Brain pericyte (primary cell): ENCODE measurements at places on chromosomes 3 and 15.

GRCh38 chr3:120489421-120489820, 38.6 kb upstream of the FSTL1 start:
- no peak for DNase-seq

DNA sequence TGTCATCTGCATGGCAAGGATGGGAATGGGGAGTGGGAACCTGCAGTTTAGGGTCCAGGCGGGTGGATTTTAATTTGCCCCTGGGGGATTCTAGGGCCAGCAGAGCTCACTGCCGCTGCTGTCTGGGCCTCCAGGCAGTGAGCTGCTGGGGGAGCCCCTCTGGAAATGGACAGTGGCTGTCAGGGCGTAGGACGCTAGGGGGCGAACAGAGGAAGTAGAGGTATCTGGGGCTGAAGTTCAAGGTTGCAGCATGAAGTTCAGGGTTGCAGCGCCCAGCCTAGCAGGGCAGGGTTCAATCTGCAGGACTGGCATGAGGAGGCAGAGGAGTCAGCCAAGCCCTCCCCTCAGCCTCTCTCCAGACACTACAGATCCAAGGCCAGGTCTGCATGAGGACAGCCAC, 49.5 kb downstream of the APBA2 start:
- no peak for DNase-seq

GRCh38 chr3:40307176-40307575, 2.3 kb upstream of the EIF1B start:
- no peak for DNase-seq

GRCh38 chr3:151795276-151795675, 18.6 kb upstream of the AADAC start:
- no peak for DNase-seq

DNA sequence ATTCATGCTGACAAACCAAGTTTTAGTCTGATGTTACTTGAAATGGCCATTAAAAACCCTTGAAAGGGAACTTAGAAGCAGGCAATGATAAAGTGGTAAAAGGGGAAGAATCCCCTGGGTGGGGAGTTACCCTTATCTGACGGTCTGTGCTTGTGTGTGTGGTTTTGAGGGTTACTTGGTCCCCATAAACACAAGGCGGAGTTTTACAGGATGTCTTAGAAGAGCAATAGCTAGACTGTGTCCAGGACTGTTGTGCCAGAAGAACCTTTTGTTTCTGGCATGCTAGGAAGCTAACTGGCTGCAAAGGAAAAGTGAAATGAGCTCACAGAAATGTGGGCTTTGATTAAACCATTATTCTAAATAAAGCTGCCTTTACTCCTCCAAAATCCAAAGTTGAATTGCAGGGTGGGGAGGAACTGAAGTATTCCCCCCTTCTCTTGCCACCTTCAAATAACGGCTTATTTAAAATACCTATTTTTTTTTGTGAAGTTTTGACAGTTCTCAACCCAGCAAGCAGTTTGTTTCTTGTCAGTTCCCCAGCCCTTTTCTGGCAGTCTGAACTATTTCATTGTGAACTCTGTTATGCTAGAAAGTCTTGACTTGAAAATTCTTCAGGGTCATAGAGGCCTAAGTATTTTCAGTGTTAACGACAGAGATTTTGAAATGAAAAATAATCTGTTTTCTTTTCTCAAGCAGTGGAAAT, 443.5 kb downstream of the OTOL1 start:
- DNase-seq: no peak

DNA sequence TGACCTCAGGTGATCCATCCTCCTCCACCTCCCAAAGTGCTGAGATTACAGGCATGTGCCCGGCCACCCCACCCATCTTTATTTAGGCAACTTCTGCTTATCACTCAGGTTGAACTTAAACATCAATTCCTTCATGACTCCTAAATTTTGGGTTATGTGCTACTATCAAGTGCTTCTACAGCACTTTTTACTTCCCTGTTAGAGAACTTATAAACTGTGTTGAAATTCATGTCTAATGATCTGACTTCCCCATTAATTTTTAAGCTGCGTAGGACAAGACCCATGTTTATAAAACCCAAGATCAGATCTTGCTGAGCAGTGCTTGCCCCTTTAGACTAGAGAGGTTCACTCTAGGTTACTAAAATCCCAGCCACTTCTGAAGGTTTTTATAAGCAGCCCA, 266.2 kb upstream of the TPRG1 start:
- no peak for DNase-seq

GRCh38 chr3:66406831-66407610, 93.8 kb downstream of the LRIG1 start:
- DNase-seq: no peak

DNA sequence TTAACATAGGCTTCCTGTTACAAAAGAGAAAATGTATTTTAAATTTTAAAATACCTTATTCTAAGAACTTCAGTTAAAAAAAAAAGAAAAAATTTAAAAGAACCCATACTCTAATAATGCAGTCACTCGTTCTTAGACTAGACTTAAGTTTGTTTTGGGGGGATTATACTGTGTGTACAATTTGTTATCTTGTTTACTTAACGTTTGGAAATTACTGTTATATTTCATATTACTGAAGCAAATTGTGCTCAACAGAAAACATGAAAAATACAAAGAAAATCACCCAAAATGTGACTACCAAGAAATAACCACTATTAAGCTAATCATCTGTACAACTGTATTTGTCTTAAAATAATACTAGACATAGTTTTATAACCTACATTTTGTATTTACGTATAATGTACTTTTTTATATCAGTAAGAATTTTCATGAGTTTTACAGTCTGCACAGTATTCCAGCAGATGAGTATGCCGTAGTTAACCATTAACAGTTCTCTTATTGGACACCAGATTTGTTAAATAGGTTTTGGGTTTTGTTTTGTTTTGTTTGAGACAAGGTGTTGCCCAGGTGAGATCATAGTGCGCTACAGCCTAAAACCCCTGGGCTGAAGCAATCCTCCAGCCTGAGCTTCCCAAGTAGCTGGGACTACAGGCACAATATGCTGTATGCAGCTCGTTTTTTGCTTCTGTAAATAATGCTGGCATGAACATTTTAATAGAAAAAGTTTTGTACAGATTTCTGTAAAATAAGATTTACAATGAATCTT, 88.8 kb upstream of the CHD2 start:
- no peak for DNase-seq

DNA sequence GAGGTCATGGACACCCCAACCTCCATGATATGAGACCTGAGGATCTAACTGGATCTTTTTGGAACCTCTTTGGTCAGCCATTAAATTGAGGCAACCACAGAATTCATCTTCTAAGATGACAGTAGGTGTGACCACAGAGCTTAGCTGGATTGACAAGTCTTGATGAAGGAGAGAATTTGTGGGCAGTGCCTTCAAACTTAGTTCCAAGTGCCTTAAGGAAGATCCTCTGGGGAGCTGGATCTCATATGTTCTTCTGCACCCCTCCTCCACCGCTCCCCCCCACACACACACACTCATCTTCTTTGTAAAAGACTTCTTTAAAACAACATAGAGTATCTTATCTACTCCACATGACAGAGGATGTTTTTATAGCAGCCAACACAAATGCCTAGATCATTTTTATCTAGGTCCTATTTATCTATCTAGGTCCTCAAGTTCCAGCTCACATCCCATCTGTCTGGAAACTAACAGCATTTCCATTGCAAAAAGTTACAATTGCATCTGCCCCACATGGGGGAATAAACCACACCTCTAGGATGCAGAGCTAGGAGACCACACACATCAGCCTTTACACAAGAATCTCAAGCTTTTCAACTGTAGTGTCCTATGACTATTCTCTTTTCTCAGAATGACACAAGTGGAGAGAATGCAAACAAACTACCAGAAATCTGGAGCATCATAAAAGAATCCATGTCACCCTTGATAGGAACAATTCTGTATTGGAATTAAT, 37.4 kb downstream of the WWTR1 start:
- no peak for DNase-seq

- DNase-seq: no peak
Measured at GRCh38 chr3:55480911-55481743, 6.0 kb downstream of the WNT5A start.

GRCh38 chr3:103421460-103421859, 986.6 kb downstream of the ZPLD1 start:
- DNase-seq: no peak

DNA sequence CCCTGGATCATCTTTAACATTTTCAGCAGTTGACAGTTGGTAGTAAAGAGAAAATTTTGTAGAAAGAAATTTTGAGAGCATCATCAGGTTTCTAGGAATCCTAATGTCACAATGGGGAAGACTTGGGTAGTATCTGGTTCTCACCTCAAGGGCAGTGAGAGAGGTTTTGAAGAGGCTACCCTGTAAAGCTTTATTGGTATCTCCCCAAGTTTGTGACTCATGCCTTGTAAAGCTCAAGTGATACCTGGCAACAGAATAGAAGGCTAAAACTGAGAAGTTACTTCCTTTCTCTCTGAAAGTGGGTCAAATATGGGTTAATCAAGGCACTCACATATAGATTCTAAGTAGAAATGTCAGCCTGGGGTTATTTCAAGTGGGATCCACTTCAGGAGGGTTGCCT, 196.4 kb downstream of the SUCNR1 start:
- DNase-seq: no peak

DNA sequence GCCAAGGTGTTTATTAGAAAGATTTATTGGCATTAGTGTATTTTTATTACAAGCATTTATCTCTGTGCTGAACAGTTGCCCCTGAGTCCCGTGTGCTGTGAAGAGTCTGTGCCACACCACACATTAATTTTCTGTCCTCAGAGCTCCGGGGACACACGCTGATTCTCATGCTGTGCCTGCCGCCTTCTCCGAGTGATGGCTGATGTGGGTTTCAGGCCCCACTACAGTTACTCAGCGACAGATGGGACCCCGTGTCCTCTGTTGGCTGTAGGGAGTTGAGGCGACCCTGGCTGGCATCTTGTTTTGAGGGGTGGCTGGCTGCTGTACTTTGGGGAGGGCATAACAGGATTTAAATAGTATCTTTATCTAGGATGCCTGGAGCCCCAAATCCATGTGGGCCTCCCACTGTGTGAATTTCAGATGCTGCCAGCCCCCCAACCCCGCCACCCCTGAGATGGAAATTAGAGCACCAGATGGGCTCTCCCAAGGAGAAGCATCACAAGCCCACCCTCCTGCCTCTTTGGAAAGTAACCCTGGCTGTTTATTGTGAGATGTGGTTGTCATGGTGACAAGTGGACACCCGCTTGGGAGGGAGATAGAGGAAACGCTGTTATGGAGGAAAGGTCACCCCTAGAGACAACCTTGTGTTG, 185.6 kb downstream of the APBA2 start:
- no peak for DNase-seq

DNA sequence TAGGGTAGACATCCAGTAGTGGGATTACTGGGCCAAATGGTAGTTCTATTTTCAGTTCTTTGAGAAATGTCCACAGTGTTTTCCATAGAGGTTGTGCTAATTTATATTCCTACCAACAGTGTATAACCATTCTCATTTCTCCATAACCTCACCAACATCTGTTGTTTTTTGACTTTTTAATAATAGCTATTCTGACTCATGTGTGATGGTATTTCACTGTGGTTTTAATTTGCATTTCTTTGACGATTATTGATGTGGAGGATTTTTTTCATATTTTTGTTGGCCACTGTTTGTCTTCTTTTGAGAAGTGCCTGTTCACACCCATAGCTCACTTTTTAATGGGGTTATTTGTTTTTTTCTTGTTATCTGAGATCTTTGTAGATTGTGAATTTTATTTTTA, 125.2 kb downstream of the CFAP20DC start:
- no peak for DNase-seq

DNA sequence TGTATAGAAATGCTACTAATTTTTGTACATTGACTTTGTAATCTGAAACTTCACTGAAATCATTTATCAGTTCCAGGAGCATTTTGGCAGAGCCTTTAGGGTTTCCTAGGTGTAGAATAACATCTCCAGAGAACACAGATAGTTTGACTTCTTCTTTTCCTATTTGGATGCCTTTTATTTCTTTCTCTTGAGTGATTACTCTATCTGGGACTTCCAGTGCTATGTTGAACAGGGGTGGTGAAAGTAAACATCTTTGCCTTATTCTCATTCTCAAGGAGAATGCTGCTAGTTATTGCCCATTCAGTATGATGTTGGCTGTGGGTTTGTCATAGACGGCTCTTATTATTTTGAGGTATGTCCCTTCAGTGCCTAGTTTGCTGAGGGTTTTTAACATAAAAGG, 697.9 kb upstream of the ROBO1 start:
- no peak for DNase-seq
